Mucosa of descending colon (tissue), 3 donors: ENCODE measurements at places on chromosomes 12 and 14. TPM values are rescaled to one million over a fixed set of nuclear protein-coding genes. Genes with fewer than 3 reads are reported as not detected.

DNAI7 gene
- 1.0 TPM for total RNA-seq

KLHL33 gene
- 0.27 TPM for total RNA-seq

KRT7 gene
- 1.0 TPM for total RNA-seq

TMPRSS12 gene
- not detected for total RNA-seq

MRPL52 gene
- 59.1 TPM for total RNA-seq

SERPINA3 gene
- total RNA-seq: 3.1 TPM

SEC23A gene
- 84.4 TPM for total RNA-seq

ZFHX2 gene
- total RNA-seq: 1.6 TPM

SNRPF gene
- 21.5 TPM for total RNA-seq

DNA sequence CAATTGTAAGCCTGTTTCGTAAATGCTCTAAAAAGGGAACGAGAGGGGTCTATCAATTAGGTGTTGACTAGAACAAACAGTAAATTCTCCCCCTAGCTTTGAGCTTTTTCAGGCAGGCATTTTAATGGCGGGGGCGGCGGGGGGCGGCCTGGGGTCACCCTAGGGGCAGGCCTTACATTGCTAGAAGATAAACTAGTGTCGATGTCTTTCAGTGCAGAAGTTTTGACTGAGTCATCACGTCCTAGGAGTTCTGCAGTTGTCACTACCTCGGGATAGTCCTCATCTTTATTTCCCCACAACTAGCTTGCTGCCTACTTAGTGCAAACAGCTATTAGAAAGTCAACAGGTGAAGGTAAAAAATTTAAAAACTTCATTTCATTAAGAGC, 1.6 kb downstream of the ATP6V1D start:
- DNase-seq: no peak

DNA sequence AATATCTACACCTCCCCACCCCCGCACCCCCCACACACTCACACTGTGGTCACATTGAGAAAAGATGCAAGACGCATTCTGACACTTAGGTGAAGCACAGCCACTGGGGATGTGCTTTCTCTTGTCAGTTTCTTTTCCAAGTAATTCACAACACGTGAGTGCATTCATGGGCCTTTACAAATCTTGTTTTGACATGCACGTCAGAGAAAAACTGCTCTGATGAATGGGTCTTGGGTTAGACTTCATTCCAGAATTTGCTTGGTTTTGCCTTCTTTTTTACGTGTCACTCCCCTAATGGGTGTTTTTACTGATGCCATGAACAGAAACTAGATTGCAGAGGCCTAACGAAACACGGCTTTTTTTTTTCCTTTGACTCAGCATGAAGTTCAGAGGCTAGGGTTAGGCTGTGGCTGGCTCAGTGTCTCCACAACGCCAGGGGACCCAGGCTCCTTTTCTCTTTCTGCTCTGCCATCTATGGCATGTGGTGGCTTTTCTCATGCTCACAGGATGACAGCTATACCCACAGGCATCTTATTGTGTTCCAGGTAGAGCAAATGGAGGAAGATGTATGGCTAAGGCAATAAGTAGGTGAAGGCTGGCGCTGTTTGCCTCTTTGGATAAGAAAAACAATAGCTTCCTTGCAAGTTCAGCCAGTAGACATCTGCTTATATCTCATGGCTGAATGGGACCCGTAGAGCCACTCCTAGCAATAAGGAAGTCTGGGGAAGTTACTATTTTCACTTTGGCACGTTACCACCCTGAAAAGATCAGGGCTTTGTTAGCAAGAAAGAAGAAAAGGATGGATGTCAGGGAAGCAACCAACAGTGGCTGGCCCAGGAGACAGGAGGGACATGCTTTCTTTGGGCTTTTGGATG, 253.3 kb downstream of the SLC15A4 start:
- no peak for DNase-seq

DNA sequence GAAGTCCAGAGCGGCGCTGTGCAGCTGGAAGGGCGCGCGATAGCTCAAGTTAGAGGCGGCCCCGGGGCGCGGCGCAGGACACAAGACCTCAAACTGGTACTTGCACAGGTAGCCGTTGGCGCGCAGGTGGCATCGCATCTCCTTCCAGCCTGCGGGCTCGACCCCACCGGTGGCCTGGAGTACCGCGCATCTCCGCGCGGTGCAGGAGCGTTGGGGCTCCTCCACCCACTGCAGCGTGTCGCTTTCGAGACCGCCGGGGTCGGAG, 553 bp downstream of the CLEC14A start:
- DNase-seq: no peak

DNA sequence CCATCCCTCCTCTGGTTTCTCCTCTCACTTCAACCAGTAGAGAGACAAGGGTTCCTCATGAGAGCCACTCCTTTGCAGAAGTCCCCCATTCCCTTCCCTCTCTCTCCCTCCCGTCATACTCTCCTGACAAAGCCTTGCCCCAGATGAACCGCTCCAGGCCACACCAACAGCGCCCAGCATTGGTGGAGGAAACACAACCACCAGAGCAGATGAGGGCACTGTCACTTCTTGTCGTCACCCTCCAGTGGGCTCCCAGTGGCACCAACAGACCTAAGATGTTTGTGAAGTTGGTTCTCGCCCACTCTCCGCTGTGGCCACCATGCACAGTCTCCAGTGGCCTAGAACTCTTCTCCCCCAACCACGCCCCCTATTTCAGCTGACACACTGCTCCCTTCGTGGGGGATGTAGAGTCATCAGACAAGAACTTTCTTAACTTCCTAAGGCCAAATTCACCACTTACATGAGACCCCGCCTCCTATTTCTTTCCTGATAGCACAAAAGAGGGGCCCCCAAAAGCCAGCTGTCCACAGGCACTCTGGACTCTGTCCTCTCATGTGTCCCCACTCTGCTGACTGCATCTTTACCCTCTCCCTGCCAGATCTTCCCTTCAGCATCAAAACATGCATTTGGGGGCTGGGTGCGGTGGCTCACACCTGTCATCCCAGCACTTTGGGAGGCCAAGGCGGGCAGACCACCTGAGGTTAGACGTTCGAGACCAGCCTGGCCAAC, 29.2 kb upstream of the PLEKHG6 start:
- DNase-seq: no peak

GRCh38 chr12:122943196-122943595, 23.1 kb downstream of the ABCB9 start:
- no peak for DNase-seq

DNA sequence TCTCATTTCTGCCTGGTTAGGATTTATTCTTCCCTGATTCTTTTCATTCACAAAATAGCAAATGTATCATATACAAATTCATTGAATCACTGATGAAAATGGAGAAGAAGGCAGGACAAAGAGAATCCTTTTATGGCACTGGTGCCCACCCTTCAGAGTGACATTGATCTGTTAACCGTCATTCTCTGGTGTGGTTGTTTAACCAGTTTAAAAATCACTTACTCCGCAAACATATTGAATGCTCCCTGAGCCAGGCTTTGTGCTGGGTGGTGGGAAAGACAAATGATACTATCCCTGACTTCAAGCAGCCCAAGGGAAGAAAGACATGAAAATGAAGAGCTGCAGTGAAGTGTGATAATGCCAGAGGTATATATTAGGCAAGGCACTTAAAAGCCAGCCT, 187.5 kb upstream of the SLC38A2 start:
- DNase-seq: no peak

- DNase-seq: no peak
Observed at GRCh38 chr12:80702889-80703805, 4.3 kb upstream of the MYF6 start.

DNA sequence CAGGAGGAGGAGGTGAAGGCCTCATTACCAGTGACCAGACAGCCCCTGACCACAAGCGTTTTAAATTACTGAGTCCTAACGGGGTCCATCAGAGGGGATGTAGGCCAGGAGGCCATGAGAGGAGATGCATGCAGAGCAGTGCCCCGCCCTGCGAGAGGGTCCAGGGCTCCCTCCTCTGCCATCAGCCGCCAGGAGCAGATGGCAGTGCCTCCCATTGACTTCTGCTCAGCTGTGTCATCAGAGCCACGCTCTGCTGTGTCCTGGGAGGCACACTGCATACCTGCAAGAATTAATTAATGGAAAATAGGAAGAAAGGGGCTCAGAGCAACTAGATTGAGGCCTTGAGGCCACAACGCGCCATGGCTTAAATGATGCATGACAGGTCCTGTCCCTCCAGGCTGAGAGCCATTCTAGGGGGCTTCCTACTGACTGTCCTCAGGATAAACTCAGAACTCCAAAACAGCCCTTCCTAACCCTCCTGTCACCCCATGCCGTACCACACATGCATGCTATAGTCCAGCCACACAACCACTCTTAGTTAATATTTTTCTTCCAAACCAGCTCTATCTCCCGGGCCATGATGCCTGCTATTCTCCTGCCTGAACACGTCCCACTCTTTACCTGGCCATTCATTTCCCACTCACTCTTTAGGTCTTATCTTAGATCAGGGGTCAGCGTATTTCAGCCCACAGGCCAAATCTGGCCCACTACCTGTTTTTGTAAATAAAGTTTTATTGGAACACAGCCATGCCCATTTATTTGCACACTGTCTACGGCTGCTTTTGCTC, 235.8 kb downstream of the KSR2 start:
- no peak for DNase-seq

GRCh38 chr14:53531156-53531555, 378.0 kb upstream of the DDHD1 start:
- DNase-seq: no peak

GRCh38 chr12:30570211-30570890, 125.3 kb downstream of the IPO8 start:
- DNase-seq: no peak

- DNase-seq: no peak
Observed at GRCh38 chr12:101539148-101539547, 55.6 kb upstream of the MYBPC1 start.

DNA sequence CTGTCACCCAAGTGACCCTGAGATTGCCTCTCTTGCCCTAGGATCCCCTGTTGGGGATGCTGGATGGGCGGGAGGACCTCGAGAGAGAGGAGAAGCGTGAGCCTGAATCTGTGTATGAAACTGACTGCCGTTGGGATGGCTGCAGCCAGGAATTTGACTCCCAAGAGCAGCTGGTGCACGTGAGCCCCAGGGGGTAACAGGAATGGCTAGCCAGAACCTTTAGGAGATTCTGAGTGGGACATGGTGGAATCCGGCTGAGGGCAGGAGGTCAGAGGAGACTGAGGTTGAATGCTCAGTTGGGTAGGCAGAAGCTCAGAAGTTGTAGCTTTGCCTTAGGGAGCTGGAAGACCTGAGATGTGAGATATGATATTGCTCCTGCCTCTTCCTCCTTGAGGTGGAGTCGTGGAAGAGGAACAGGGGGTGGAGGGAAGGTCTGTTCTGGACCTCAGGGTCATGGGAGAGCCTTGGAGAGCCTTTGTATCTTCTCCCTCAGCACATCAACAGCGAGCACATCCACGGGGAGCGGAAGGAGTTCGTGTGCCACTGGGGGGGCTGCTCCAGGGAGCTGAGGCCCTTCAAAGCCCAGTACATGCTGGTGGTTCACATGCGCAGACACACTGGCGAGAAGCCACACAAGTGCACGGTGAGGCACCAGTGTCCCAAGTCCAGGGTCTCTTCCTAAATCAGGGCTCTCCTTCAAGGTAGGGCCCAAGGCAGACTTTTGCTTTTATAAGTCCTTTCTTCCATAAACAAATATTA, 6.3 kb downstream of the GLI1 start:
- DNase-seq: no peak

DNA sequence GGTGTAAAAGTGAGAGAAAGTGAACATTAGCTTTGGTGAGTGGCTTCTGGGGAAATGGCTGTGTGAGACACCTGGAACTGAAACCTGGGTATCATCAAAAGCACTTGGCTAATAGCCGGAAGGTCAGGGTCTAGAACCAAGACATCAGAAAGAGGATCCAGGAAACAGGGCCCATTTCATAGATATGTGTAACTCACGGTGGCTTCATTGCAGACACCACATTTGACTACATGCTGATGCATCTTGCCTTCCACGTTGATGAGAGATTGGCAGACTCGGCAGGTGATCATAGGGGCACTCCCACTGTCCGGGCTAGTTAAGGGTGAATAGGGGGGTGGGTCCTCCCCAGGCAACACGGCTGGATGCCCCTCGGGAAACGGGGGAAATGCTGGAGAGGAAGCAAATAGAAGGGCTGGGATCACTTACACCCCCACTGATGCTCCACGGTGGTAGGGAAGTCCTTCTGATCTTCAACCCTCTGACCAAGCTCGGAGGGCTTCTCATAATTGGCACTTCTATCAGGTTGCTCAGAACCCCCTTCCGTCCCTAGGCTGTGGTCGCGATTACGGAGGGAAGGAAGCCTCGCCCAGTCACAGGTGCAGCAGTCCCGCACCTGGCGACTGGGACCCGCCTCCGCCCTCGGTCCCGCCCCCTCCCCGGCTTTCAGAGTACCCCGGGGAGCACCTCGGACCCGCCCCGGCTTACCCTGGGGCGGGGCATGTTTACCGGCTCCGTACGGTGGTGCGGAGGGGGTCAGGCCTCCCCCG, 593 bp downstream of the PIP4P1 start:
- peak; percentile 79 for DNase-seq

DNA sequence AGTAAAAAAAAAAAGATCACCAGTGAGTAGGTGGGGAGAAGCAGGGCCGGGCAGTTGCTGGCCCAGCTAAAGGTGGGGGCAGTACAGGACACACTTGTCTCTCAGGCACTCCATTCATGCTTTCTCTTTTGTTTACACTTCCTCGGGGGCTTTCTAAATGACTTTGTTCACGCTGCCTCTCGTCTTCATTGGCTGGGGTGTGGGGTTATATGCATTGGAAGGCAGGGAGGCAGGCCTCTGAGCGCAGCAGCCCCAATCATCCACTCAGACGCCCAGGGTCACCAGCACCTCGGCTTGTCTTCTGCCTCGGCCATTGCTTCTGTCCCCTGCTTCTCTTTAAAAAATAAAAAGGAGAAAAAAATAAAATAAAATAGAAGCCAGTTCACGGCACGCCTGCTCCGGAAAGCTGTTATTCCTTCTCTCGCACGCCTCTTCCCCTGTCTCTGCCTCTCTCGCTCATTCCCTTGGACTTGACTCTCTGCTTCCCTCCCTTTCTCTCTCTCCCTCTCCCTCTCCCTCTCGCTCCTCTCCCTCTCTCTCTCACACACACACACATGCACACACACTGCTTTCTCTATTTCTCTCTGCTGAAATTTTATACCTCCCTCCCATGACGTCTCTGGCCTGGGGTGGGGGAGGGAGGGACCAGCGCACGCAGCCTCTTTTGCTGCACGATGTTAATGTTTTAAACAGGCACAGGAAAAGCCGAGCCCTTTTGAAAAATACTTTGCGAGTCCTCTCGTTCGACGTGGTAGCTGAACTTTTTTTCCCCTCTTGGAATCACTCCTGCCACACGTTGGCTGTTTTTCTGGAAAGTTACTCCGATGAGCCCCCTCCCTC, at the start of gene TGFB3:
TSS of gene TGFB3 (minus strand) at position 570 of the 840 bp plus-strand sequence. CDS start 1,102 bp downstream, outside the sequence.
- peak; percentile 68 for DNase-seq

- no peak for DNase-seq
Observed at GRCh38 chr12:80708975-80709328, 1.5 kb downstream of the MYF6 start.

DNA sequence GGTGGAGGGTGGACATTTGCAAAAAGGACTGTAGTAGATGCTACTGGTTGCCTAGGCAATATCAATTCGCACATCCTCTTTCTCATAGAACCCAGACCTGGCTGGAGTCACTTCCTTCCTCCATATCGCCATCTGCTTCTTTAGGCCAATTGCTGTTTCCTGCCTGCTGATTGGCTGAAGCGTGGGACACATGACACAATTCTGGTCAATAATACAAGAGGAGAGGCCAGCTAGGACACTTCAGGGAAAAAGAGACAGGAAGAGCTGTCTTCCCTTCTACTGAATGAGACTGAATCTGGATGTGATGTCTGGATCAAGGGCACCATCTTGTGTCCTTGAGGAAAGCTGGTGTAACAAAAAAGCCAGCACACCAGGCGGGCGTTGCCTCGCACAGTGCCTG, 53.8 kb downstream of the TRPV4 start:
- DNase-seq: no peak

- DNase-seq: no peak
Observed at GRCh38 chr12:84069699-84070098, 842.9 kb downstream of the SLC6A15 start.
